Right ventricle myocardium inferior (tissue), 1 donor: ENCODE measurements at places on chromosomes 2 and 18. TPM values are rescaled to one million over a fixed set of nuclear protein-coding genes. Genes with fewer than 3 reads are reported as not detected.

Gene RGPD3
- total RNA-seq: 0.16 TPM

Gene C2orf72
- total RNA-seq: 0.16 TPM

Gene AMER3
- not detected for total RNA-seq

GRCh38 chr18:8946066-8946838 is 156.2 kb upstream of the NDUFV2 start:
- DNase-seq: no peak
